Activated CD4-positive, alpha-beta memory T cell treated with anti-CD3 and anti-CD28 coated beads for 36 hours (primary cell): ENCODE measurements at places on chromosomes 3 and 15. TPM values are rescaled to one million over a fixed set of nuclear protein-coding genes. Genes with fewer than 3 reads are reported as not detected.

- DNase-seq = no peak
These were observed 163.3 kb downstream of the TP63 start for GRCh38 chr3:189794518-189794917.

DNA sequence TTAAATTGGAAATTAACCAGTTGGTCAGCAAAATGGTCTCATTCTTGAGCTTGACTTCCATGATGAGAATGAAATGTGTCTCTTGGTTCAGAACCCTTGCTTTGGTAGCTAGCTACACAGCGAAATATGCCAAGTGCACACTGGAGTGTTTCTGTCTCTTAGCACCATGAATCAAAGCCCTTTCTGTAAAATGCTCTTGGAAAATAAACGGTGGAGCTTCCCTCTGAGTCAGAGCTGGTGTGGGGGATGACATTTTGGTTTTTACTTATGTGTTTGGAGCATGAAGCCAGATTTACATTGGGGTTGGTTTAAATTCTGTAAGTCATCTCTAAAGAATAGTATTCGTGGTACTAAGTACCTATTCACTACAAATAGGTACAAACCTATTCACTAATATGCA is 85.1 kb upstream of the NANOGP8 start:
- no peak for DNase-seq

GRCh38 chr3:132847849-132848625 is 125.8 kb upstream of the NPHP3 start:
- DNase-seq = no peak

- no peak for DNase-seq
These were observed 287.1 kb downstream of the NAALADL2 start for GRCh38 chr3:175146258-175146657.

DNA sequence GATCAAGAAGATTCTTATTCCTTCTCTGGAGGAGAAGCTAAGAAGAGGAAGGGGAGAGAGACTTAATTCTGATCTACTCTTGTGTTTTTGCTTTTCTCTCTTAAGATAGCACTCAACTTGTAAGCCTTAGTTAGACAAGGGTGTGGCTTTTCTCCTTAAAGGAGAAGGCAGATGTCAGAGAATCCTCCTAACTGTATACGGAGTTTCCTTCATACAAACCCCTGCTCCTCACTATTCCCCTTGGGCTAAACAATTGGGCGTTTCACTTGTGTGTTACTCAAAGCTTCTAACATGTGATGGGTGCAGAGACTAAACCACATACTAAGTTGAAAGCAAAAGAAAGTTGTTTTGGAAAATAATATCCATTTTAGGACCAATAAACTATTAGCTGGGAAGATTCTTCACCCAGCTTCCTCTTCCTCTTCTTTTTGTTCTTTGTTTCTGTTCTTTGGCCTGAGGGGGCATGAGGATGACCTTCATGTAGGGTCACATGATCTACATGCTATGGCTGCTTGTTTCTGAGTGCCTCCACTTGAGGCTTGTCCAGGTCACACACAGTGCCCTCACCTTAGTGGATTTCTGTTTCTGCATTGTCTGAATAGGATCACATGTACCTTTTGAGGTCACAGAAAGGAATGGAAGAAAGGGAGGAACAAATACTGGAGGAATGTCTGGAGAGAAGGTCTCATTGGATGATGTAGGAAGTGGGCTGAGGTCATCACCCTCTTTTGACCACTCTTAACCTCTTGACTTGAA is 14.6 kb downstream of the SPINK8 start:
- no peak for DNase-seq

GRCh38 chr3:145190138-145190537 is 970.8 kb downstream of the PLOD2 start:
- DNase-seq = no peak

DNA sequence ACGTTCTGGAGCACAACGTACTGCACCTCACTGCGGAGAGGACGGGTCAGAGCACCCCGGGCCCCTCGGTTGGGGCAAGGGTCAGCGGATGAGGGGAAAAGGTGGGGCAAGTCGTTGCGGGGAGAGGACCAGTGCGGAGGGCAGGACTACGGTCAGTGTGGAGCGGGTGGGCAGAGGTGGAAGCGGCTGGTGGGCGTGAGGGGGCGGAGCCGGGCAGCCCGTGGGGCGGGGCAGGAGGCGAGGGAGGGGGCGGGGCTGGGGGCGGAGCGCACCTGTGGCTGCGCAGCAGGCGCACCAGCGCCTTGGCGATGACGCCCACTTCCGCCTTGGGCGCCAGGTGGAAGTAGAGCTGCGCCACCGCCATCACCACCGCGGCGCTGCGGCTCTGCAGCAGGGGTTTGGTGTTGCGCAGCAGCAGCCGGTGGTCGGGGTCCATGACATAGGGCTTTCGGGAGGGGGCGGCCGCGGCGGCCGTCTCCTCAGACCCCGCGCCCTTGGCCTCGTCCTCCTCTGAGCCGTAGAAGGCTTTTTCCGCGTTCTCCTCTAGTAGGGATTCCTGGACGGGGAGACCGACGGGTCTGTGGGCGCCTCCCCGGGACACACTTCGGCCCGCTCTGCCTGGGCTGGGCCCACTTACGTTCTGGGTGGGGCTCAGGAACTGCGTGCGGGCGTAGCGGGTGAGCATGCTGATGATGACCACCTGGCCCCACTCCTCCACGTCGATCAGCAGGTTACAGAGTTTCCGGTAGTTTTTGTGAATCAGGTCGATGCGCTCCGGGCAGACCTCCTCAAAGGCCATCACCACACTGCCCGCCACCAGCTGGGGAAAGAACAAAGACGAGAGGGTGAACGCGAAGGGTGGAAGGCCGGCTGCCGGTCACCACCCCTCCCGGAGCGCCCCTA is 29.2 kb downstream of the AP3B2 start:
- peak; percentile 86 for DNase-seq

DNA sequence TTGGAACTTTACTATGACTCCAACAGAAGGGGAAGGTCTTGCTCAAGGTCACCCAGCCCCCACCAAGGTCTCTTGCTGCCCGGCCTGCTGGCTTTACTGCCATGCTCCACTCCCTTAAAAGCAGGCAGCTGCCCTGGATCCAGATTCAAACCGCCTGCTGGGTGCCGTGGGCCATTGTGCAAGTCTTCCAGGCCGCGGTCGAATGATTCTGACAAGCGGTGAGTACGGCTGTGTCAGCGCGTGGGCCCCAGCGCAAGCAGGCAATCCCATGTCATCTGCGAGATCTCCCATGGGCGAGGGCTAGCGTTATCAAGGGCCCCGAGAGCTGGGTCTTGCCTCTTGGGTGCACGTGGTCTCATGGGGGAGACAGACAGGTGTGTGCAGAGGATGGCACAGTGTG is 37.6 kb downstream of the CORO2B start:
- no peak for DNase-seq

DNA sequence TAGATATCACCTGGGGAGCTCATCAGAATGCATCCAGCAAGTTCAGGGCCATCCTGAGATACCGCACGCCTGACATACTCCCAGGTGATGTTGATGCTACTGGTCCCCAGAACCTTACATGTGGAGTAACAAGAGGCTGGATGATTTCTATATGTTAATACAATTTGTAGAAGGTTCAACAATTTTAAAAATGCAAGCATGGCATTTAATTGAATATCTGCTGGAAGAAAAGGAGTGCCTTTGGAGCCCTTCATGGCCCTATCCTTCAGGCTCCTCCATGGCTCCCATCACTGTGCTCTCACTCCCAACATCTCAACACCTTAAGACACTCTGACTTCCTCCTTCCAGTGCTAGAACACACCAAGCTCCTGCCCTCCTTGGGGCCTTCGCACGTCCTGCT is 36.6 kb downstream of the LMCD1 start:
- DNase-seq = no peak

- DNase-seq = no peak
These were observed 110.2 kb downstream of the ADCY5 start for GRCh38 chr3:123338620-123339061.

GRCh38 chr3:81829937-81830336 is 68.5 kb upstream of the GBE1 start:
- no peak for DNase-seq

- no peak for DNase-seq
These were observed 99.7 kb upstream of the DAZL start for GRCh38 chr3:16704941-16705340.

DNA sequence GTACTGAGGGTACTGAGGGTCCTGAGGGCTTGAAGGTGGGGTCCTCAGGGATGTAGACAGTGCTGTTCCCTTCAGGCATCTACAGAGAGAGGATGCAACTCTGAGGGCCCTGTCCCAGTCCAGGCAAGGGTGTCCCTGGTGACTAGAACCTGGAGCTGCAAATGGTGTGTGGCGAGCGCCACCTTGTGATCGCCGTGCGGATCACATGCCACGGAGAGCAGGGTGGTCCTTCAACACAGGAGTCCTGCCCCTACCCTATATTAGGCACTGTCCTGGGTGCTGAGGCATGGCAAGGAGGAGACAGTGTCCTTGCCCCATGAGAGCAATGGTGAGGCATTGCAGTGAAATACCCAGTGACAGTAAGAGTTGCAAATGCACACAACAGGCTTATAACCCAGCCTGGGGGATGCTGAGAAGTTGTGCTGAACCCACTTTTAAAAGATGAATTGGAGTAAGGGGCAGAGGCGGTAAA is 23.6 kb downstream of the RHCG start:
- DNase-seq = peak; percentile 68

GRCh38 chr3:32420126-32421038 is 28.7 kb downstream of the CMTM7 start:
- DNase-seq = peak; percentile 72

DNA sequence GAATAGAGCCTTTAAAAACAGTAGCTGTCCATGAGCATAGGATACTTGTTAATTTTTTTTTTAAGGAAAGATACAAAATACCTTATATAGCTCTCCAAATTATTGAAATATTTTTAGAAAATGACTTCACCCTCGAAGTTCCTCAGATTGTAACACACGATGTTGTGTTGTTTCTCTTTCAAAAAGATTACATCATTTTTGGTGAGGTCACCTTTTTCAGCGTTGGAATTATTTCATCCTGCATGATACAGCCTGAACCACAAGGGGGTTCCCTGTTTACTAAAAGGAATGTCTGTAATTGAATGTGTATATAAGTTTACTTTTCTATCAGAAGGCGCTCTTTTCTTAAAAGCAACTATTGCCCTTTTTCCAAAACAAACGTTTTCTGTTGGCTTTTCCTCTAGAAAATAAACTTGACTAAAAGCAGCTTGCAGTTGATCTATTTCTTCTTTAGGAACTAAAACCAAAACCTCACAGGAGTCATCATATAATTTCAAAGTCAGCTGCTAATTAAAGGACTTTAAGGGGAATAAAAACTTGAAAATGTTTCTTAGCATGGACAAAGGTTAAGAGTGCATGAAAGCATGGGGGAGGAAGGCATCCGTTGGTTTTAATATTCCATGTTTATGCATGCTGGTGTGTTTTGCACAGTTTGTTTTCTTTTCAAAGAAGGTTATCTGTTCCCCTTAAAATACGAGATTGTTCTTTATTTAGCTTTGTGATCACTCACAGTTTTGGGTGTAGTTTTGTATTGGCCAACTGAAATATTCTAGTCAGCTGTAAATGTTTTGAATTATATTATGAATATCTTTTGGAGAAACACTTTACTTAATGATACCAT is 29.4 kb downstream of the LYSMD4 start:
- DNase-seq = no peak

DNA sequence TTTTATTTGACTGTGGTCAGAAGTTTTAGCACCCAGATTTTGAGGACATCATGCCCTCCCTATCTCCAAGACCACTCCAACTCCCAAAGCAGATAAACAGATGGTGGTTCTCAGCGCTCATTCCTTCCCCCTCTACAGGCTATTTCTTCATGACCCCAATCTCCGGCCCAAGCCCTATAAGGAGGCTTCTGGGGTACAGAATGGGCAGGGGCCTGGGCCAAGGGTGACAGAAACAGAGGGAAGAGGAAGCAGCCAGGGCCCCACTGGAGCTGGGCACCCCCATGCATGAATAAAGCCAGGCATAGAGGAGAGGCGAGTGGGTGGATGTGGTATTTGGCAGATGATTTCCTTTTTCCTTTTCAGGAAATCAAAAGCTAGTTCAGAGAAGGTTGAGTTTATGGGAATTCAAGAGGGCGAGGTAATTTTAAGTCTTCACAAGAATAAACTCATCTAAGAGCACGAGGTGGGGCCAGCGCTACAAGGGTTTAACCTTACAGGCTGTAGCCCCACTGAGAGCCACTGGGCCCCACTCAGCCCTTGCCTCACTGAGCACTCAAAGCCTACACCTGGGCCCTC is 104.8 kb upstream of the HERC1 start:
- peak; percentile 46 for DNase-seq

- no peak for DNase-seq
These were observed 41.8 kb upstream of the IQSEC1 start for GRCh38 chr3:13114811-13115575.

DNA sequence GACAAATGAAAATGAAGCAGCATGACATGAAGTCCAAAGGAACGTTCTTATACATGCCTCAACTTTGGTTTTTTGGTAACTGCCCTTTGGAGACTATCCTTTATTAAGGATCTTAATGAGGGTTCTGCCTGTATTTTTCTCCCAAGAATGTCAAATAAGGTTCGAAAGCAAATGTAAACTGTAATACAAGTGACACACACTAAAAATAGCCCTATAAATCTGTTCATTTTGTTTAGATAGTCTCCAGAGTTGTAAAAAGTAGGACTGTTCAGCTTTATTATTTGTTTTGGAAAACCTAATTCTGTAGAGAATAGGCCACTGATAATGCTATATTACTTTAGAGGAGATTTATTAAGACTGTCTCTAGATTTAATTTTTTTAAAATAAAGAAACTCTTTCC is 80.5 kb upstream of the CDIN1 start:
- DNase-seq = no peak

GRCh38 chr3:3560591-3561311 is 238.5 kb upstream of the LRRN1 start:
- no peak for DNase-seq

Gene PRTG
- not detected for total RNA-seq

Gene TXNRD3
- total RNA-seq = 2.0 TPM

Gene RSRC1
- total RNA-seq = 43.8 TPM

Gene NEK10
- 0.36 TPM for total RNA-seq

Gene CCR8
- total RNA-seq = 0.51 TPM

Gene RFX7
- total RNA-seq = 22.1 TPM

Gene DNAJA4
- total RNA-seq = 39.6 TPM

Gene ATP2B2
- 0.05 TPM for total RNA-seq

Gene SCG5
- total RNA-seq = 2.2 TPM

Gene CDHR4
- total RNA-seq = not detected

Gene ITPKA
- total RNA-seq = 3.5 TPM

Gene ZPLD1
- not detected for total RNA-seq

Gene SKOR1
- total RNA-seq = 0.12 TPM

Gene GOLGA8T
- total RNA-seq = not detected

Gene PRKCD
- 23.8 TPM for total RNA-seq

Gene TP63
- 0.52 TPM for total RNA-seq
